ENCODE measurements at places on chromosomes 7 and 10.

DNA sequence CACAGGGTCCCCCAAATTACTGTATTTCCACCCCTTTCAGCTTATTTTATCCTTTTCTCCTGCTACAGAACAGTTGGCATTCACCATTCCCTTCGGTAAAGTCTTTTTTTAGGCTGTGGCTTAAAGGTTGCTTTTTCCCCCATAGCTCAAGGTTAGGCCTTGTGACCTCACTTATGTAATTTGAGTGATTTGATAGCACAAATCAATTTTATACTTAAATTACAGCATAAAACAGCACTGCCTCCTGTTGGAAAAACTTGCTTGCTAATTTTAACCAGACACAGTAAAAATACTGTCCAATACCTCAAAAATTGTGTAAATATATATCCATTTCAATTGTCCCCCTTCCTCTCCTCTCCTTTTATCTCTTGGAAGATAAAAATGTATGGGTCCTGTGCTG, 7.1 kb downstream of the GIMAP1 start:
- no peak for DNase-seq
- no peaks in the 10 kb centered on the region for H3K27me3 ChIP-seq
- no peak overlapping the region for H3K27ac ChIP-seq
- H3K4me3 ChIP-seq = no peak overlapping the region

DNA sequence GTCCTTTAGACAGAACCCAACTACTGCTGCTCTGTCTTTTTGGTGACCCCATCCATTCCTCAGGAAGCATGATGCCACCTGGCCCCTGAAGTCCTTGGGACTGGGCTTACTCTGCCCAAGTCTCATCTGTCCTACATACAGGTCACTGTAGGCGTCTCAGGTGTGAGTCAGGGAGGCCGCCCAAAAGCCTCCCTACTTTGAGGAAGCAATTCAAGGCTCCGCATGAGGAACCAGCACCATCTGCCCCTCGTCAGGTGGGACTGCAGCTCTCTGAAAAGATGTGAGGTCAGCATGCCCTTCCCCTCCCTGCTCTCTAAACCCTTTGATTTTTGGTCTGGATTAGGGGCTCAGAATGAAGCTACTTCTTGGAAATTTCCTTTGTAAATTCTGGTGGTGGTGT, 354.8 kb downstream of the CXCL12 start:
- H3K4me3 ChIP-seq = no peak overlapping the region
- H3K4me1 ChIP-seq = no peaks in the 10 kb centered on the region

- no peaks in the 10 kb centered on the region for H3K4me1 ChIP-seq
- H3K36me3 ChIP-seq = peaks cover 40% of the 10 kb centered on the region
- H3K4me3 ChIP-seq = no peak overlapping the region
- H3K27me3 ChIP-seq = no peaks in the 10 kb centered on the region
- DNase-seq = no peak
Observed at GRCh38 chr10:119670717-119671116, 19.5 kb downstream of the BAG3 start.

DNA sequence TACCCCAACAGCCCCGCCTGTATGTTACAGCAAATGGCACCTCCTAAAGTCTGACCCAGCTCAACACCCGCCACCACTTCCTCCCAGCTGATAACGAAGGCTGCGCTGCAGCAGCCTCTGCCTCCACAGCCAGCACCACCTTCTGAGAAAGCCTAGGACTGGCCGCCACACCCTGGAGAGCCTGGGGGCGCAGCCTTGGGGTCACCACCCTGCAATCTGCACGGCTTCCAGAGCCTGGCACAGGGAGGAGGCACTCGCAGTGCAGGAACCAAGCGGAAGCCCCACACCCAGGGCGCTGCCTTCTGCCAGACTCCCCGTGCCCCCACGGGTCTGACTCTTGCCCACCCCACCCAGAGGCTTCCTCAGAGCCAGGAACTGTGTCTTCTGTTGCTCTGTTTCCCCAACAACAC, 112.5 kb downstream of the MAD1L1 start:
- no peak overlapping the region for H3K27ac ChIP-seq
- H3K4me3 ChIP-seq = no peak overlapping the region
- no peak for DNase-seq
- no peaks in the 10 kb centered on the region for H3K36me3 ChIP-seq

- no peaks in the 10 kb centered on the region for H3K4me1 ChIP-seq
- DNase-seq = no peak
- H3K4me3 ChIP-seq = no peak overlapping the region
- no peaks in the 10 kb centered on the region for H3K36me3 ChIP-seq
- H3K27me3 ChIP-seq = no peaks in the 10 kb centered on the region
Observed at GRCh38 chr7:90951986-90952954, 312.0 kb upstream of the FZD1 start.

DNA sequence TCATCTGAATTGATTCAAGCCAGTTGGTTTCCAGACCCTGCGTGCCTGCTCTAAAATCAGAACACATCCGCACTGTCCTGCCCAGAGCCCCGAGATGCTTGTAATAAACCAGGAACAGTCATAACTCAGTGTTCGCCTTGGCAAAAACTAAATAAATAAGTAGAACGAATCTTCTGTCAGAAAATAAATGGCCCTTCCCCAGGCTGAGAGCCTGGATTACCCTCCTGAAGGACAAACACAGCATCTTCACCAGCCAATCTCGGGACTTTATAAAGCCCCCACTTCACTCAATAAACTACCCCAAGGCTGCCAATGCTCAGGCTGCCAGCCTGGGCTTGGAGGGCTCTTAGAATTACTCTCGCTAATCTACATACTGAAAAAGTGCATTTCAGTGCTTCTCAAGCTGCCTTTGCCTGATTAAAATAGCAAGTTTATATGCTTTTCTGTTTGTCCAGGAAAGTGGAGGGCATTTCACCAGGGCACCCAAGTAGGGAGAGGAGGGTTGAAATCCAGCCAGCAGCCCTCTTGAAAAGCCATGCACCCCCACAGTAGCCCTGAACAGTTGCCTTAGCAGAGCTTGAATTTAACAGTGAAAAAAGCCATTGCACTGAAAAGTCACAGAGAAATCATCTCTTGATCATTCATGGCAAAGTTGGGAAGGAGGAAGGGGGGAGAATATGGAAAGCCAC, 136.6 kb downstream of the CALN1 start:
- H3K27me3 ChIP-seq = no peaks in the 10 kb centered on the region
- H3K36me3 ChIP-seq = no peaks in the 10 kb centered on the region
- DNase-seq = no peak
- no peak overlapping the region for H3K4me3 ChIP-seq
